ENCODE measurements at places on chromosomes 11 and 22.

GRCh38 chr22:46145361-46145851, 4.9 kb upstream of the PPARA start:
- no peak for DNase-seq

DNA sequence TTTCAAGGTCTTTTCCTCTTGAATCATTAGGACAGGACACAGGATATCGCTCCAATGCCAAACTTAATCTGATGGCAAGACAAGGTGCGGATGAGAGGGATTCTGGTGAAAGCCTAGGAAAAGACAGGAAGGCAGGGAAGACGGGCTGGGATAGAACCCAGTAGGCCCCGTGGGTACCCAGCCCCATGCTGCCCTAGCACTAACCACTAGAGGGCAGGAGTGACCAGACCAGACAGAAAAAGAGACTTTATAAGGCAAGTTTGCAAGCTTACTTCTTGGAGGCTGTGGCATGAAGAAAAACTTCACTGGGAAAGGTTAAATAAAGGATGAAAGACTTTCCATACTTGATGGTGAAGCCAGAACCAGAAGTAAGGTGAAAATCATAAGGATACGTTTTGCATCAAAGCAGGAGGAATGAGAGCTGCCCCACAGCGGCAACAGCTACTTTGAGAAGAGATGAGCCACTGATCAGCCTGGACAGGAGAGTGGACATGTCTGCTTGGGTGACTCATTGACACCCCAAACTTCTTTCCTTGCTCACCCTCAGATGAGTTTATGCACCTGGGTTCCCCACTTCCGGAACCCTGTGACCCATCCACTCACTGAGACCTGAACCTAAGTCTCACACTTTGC, 39.8 kb downstream of the SYN3 start:
- DNase-seq = peak; percentile 56

DNA sequence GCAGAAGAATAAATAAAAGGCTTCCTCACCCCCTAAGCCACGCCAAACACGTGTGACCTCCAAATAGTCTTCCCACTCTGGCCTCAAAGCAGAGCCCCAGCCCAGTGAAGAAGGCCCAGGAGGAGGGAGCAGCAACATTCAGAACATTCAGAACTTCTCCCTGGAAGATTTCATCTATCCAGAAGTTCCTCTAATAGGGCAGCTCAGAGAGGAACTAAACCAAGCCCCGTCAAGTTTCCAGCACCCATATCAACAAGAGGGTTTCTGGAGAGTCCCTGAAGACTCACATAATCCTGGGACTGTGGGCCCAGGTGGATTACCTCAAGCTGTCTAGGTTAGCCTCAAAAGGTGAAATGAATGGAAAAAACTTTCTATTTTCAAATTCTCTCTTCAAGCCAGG, 39.4 kb downstream of the PC start:
- no peak for DNase-seq

DNA sequence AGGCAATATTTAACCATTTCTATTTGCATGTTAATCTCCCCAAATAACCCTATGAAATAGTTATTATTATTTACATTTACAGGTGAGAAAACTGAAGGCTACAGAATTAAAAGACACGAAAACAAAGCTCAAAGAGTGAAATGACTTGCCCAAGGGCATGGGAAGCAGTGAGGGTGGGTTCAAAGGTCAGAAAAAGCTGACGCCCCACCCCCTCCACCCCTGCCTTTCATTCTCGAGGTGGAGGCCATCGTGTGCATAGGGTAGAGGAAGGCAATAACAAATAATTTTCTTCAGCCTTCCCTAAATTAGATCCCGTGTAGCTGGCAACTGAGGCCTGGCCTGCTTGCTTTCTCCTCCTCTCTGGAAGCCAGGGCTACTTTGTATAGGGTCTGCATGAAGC, 56.1 kb upstream of the RBFOX2 start:
- no peak for DNase-seq

- no peak for DNase-seq
Observed at GRCh38 chr22:42758931-42759629, 38.4 kb upstream of the A4GALT start.

All from activated CD4-positive, alpha-beta T cell treated with anti-CD3 and anti-CD28 coated beads, Interleukin-2, amount 50 U/mL, for 48 hours (primary cell).